ENCODE measurements at places on chromosomes 2 and 18.

- no peak for DNase-seq
Measured at GRCh38 chr2:133522204-133522603, 46.1 kb downstream of the NCKAP5 start.

- DNase-seq = peak; percentile 20
Measured at GRCh38 chr2:71069376-71069775, 928 bp downstream of the NAGK start.

DNA sequence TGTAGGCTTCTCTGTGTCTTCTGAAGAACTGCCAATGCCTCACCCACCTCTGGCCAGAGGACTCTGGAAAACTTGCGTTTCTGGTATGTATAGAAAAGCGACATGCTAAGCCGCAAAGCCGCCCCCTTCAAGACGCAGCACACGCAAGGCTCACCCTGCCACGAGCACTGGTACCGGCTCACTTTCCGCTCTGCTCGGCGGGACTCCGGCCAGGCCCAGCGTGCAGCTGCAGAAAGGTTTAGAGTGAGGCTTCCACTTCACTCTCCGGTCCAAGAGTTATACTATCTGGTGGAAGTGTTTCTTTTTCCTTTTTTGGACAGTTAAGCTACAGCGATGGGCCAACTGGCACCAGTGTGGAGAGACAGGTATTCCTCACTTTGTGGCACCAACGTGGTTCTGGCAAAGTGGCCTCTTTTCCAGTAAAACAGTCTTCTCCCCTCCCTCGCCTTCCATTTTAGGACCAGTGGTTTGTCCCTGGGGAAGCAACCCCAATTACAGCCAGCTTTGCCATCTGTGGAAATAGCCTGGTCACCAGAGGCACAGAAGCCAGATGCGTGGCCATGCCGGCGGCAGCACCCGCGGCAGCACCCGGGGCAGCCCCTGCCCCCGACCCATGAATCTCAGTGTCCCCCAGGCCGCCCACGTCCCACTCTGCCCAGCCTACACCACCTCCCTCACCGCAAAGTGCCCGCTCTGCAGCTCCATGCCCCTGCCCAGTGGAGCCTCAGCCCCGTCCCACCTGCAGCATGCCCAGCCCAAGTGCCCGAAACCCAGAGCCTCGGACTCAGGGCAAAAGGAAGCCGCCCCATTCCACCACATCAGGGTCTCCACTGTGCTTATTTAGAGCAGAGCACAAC lies 91.6 kb upstream of the CTDP1 start:
- no peak for DNase-seq

- DNase-seq = no peak
Measured at GRCh38 chr2:122627388-122627787, 871.9 kb downstream of the TSN start.

- DNase-seq = no peak
Measured at GRCh38 chr2:240638512-240639160, 13.4 kb downstream of the GPR35 start.

DNA sequence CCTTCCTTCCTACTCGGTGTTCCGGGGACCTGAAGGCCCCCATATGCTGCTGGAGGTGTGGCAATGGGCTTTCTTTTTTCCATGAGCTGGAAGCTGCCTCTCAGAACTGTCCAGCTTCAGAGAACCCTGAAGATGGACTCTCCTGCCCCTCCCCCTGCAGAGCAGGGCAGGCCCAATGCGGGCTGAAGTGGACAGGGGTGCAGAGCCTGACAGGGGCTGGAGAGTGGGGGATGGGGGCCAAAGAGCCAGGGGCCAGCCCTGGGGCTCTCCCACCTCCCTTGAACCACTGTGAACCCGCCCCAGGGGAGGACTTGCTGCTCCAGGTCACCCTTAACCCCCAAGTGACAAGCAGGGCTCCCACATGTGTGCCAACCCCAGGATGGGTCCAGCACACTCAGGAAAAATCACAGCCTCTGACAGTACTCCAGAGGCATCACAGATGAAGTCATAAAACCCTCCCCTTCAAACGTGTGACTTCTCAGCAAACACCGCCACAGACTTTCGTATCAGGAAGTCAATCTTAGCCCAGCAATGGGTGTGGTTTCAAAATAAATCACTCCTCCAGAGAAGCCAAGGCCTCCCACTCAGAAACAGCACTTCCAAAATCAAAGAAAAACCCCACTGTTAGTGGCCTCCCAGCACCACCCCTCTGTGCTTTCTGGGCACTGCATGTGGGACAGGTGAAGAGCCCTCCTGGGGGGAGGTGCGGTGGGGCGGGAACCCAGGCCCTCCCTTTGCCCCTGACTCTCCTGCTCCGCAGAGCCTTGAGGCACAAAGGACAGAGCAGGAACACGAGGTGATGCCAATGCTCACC lies 135.8 kb downstream of the HDAC4 start:
- peak; percentile 81 for DNase-seq

DNA sequence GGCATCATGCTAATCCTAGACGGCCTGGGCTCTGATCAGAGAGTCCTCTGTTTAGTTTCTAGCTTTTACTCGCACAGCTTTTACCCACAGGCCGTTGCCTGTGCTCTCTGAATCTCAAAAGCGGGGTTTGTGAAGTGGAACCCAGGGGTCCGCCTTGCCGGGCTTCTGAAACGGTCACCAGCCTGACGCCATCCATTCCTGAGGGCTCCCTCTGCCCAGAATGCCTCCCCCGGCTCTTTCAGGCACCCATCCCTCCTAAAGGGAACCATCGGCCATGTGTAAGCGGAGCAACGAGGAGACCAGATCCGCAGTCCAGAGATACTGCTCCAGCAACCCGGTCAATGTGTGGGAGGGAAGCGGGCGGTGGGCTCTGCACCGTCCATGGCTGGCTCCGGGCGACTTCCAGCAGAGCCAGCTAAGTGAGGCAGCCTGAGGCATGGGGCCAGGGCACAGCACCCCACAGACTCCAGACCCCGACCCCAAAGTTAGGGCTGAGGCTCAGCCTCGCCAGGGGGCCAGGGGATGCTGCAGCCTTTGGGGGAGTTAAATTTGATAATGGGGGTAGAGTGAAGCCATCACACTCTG lies 28.8 kb downstream of the SALL3 start:
- DNase-seq = no peak

- no peak for DNase-seq
Measured at GRCh38 chr18:67135981-67136380, 380.5 kb downstream of the DSEL start.

Data from fibroblast of upper back skin (primary cell).